Hematopoietic multipotent progenitor cell (in vitro differentiated cells): ENCODE measurements at places on chromosomes 5 and 9.

DNA sequence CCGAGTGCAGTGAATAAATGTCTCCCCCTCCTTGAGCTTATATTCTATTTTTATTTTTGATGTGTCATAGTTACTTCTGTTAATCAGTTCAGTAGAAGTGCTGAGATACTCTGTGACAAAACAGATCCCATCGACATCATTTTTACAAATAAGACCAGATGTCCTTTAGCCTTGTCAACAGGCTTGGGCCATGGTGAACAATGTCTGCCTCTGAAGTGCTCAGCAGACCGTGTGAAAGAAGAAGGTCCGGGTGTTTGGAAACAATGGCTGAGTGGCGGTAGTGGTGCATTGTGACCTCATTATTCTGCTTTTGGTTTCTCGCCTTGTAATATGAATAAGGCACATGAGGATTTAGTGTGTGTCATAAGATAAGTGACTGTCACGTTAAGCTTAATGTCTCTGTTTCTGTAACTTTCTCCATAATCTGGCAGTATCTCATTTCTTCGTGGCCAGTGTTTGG is 71.2 kb downstream of the SYK start:
- no peak for DNase-seq

- DNase-seq: no peak
Observed at GRCh38 chr5:160649304-160649703, 202.7 kb downstream of the ATP10B start.

DNA sequence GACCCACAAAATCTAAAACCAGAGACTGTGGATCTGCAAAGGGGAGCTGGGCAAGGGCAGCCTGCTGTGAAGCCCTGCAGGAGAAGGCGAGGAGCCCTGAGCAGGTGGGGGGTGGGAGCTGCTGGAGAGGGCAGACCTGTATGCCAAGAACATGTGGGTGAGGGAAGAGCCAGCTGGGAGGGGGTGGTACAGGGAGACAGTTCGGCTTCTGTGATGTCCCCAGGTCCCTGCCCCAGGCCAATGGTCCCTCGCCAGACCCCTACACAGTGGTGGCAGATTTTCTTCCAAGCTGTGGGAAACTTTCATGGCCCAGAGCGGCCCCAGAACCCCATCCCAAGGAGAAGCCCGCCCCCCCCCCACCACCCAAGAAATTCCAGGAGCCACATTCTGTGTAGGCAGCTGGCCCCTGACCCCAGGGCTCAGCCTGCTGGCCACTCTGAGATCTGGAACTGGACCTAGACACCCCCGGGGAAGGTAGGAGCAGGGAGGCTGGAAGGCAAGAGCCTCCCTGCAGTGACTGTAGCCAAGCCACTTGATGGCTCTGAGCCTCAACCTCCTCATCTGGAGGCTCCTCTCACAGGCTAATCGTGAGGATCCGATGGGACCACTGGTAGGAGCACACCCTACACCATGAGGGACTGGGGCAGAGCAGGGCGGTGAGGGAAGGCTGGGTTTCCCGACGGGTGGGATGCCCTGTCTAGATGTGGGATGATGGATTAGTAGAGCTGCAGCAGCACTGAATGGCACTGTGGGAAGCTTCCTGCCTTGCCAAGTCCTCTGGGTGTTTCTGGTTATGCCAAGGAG is 22.6 kb upstream of the CSF1R start:
- no peak for DNase-seq

DNA sequence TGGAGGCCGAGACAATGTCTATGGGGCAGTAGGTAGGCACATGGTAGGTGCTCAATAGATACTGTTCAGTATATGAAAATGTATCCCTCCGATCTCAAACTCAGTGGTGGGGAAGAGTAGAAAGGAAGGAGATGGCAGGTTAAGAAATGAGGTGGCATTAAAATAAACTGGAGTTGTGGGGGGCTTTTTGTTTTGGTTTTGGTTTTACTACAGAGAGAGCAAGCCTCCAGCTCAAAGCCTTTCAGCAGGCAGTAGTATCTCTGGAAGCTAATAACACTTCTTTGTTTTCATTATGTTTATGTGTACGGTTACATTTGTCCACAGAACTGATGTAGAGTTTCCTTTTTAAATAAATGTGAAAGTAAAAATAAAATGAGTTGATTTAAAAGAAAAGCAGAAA is 8.6 kb downstream of the MFAP3 start:
- DNase-seq: no peak

GRCh38 chr5:172646716-172647285 is 5.7 kb downstream of the NEURL1B start:
- DNase-seq: no peak

GRCh38 chr5:71834601-71835000 is 115.5 kb downstream of the CARTPT start:
- peak; percentile 34 for DNase-seq

GRCh38 chr5:125612181-125612721 is 811.0 kb upstream of the GRAMD2B start:
- DNase-seq: no peak

GRCh38 chr9:125544988-125545651 is 161.9 kb downstream of the MAPKAP1 start:
- DNase-seq: no peak

DNA sequence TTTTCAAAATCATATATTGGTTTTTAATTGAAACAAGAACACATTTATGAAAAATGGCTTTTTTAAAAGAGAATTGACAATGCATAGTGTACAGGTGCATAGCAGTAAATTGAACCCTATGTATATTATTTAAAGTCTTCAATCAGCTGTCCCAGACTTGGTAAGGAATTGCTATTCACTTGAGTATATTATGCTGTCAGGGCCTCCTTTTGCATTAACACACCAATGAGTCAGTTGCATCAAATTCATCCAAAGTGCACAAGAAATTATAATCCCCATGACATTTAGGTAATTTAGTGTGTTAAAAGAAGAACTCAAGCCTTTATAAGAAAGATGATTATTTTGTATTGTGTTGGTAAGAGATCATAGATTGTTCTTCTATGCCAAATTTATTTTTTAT is 748.8 kb upstream of the RIOK2 start:
- DNase-seq: no peak
